ENCODE measurements at places on chromosomes 6 and 20.

- peak; percentile 92 for DNase-seq
These were observed 235.7 kb upstream of the ZNF217 start for GRCh38 chr20:53829255-53829723.

GRCh38 chr6:44333273-44333919 is 9.1 kb upstream of the SPATS1 start:
- peak; percentile 84 for DNase-seq

DNA sequence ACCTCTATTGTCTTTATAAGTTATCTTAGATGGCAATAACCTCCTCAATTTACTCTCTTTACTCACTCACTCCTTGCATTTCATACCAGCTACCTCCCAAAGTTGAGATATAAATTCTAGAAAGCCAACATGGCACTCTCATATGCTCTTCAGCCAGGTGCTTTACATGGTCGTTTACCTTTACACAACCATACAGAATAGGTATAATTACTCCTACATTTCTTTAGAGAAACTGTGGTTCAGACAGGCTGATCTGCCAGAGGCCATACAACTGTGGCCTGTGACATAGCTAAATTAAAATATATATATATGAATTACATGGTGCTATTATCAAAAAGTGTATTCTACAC is 45.7 kb downstream of the HBS1L start:
- DNase-seq, result no peak

DNA sequence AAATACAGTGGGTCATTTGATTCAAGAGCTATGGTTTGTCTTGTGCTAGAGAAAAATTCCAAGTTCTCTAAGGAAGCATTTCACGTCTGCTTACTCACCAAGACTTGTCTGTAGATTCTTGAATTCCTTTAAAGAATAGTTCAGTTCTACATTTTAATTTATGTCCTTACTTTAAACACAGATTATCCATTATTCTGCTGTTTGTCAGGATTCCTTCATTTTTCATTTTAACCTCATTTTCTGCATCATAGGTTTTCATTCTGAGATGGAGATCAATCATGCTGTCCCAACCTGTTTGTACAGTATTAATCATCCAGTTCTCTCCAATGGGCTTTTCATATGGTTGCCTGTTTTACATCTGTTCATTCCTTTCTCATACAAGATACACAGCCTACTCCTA is 24.5 kb upstream of the POPDC3 start:
- no peak for DNase-seq

DNA sequence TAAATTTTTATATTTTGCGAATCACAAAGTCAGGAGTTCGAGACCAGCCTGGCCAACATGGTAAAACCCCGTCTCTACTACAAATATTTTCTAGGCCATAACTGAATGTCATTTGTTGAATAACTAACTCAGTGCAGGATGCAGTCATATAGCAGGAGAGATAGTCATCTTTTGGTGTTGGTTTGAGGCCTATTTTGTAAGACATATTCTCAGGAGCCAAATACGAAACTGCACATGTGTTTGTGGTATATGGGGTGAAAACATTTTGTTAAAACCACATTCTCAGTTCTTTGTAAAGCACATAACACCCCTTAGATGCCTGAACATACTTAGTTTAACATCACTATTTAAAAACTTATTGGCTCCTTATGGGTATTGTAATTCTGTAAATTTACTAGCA is 4.7 kb upstream of the ENPP5 start:
- no peak for DNase-seq

- peak; percentile 46 for DNase-seq
These were observed 1066.8 kb upstream of the CITED2 start for GRCh38 chr6:140441256-140441655.

DNA sequence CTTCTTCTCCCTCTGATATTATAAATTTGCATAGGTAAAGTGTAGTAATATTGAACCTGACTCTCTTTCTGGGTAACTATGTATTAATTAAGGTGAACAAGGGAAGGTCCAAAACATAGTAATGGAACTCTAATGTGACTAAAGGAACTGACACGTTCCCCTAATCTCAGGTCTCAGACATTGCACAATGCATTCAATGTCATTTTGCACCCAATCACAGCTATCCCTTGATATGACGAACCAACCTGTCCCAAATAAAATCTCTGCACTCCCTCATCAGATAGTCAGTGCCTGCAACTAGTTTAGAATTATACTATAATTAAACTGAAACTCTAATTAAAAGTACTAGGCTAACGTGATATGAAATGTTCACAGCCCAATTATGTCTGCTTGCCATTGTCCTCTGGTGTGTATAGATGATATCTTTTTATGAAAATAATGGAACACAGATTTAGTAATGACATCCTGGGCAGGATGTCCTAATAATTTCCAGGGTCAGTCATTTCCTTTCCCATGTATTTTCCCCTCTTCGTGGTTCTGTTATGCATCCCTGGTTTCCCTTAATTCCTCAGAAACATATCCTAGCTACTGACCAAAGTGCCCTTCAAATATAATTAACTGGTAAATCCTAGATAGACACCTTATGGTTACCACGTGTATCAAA is 36.8 kb downstream of the PTPRK start:
- DNase-seq, result no peak

DNA sequence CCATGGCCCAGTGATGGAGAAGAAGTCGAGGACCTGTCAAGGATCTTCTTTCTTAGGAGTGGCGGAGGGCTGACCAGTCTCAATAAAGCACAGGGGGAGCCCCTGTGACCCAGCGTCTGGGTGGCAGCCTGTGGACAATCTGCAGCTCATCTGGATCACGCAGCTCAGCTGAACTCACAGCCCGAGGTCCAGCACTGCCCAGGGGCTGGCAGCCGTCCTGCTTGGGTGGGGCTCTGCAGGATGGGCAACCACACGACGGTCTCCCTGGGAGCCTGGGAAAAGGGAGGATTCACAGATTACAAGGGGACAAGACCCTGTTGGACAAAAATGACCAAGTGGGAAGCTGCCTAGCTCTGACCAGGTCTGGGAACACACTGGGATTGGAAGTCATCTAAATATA is 110.8 kb downstream of the MYLK4 start:
- DNase-seq, result no peak

- DNase-seq, result peak; percentile 28
These were observed 7.9 kb upstream of the SOD2 start for GRCh38 chr6:159700970-159701369.

- DNase-seq, result peak; percentile 79
These were observed 27.4 kb downstream of the MGME1 start for GRCh38 chr20:17995967-17996819.

DNA sequence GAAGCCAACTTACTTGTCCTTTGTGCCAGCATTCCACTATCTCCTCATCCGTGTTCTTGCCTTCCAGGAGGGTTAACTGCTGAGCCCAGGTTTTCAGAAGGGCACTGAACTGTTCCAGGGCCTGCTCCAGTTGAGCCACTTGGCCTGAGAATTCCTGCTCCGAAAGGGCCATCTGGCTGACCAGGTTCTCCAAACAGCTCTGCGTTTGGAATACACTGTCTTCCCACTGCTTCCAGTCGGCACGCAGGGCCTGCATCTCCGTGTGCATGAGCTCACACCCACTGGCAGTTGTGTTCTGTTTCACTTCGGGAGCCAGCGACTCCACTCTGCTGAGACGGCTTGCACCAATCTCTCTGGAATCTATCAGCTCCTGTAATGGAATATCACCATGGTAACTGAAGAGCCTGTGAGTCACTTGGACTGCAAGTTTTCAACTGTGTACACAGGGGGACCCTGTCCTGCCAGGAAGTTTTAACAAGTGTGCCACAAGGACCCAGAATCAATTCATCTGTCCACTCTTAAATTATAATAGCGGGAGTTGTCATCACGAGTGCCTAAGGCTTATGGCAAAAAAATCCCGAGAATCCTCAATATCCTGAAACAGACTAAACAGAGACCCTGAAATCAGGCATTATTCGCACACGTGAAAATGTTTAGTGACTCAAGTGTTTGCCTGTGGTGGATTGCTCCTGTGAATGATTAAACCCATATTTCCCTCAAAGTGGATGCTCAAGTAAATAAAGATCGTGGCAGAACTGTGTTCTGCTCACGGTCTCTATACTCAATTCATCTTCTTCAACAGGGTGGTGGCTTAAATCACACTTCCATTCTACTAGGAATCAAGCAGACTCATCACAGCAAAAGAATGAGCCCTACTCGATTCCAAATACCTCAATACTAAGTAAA is 255.9 kb downstream of the SYNE1 start:
- no peak for DNase-seq

GRCh38 chr6:144990784-144991183 is 705.6 kb downstream of the UTRN start:
- DNase-seq, result no peak

- no peak for DNase-seq
These were observed 21.7 kb upstream of the SSTR4 start for GRCh38 chr20:23013429-23013828.

DNA sequence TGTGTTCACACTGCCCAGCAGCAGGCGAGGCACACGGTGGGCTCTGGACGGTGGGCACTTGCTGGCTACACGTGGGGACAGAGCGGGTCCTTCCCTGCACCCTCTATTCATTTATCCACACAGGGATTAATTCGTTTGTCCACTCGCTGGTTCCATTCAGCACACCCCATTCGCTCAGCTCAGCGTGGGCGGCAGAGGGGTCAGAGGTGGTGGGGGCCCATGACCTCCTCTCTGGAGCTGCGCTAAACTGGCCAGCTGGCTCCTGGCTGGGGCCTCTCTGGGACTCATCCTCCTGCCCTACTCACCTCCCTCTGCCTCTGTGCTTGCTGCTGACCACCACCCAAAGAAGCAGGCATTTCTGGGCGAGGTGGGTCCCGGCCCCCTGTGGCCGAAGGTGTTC is 21.4 kb upstream of the RBBP8NL start:
- no peak for DNase-seq

- DNase-seq, result no peak
These were observed 3.2 kb downstream of the CEP162 start for GRCh38 chr6:84224251-84224650.

GRCh38 chr6:49072146-49072545 is 390.9 kb downstream of the MMUT start:
- no peak for DNase-seq

DNA sequence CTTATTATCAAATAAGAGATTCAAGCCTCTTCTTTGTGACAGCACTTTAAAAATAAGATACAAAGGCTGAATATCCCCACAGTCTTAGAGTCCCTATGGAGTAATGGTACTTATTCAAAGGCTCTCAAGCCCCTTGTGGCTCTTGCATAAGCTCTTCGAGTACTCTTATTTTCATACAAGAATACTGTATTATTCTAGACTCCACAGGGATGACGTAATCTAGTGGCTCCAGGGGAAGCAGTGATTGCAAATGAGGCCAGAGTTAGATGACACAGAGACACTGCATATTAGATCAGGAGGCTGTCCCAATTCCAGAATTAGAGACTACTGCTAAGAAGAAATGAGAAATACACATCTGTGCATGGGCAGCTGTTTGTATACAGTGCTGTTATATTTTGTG is 1195.9 kb upstream of the MAP3K7 start:
- no peak for DNase-seq

DNA sequence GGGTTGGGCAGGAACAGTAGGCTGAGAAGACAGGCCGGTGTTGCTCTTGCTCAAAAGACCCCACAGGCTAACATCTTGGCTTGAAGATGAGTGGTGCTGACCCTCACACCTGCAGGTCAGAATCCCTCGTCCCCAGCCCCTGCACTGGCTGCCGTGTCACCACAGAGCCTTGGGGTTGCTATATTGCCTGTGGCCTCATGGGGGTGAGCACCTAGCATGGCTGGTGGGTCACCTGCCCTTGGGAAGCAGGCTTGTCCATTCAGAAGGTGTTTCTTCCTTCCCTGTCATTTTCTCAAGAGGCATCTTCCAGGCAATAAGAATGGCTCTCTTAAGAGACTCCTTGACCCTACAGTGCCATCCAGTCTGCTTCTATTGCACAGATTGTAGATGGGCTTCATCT is 7.7 kb downstream of the SLC22A16 start:
- DNase-seq, result no peak

GRCh38 chr6:79438030-79438429 is 99.2 kb downstream of the LCA5 start:
- no peak for DNase-seq

- peak; percentile 2 for DNase-seq
These were observed 78.5 kb upstream of the TRDN start for GRCh38 chr6:123715006-123715863.

- DNase-seq, result no peak
These were observed 8.8 kb upstream of the CHRNA4 start for GRCh38 chr20:63369724-63370617.

- peak; percentile 65 for DNase-seq
These were observed 53.7 kb downstream of the JARID2 start for GRCh38 chr6:15299430-15300131.

DNA sequence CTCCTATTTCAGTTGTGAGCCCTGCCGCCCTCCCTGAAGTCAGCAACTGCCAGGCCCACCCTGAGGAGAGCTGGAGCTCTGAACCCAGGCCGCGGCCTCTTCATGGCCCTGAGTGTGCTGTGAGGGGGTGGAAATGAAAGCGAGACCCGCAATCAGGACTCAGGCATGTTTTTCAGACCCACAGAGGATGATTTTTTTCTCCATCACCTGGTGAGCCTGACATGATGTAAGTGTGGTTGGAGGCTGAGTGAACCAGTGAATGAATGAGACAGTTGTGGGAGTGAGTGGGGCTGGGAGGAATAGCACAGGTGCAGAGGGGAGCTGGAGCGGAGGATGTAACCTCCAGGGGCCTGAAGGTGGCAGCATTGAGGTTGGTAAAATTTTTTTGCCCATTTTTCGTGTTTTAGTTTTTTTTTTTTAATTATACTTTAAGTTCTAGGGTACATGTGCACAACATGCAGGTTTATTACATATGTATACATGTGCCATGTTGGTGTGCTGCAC is 18.3 kb downstream of the RAET1L start:
- DNase-seq, result no peak

- no peak for DNase-seq
These were observed at the start of gene SMIM28 for GRCh38 chr6:138377844-138378243. SMIM28 (plus strand) TSS chr6:138377905; CDS start chr6:138378073, 168 bp downstream.

DNA sequence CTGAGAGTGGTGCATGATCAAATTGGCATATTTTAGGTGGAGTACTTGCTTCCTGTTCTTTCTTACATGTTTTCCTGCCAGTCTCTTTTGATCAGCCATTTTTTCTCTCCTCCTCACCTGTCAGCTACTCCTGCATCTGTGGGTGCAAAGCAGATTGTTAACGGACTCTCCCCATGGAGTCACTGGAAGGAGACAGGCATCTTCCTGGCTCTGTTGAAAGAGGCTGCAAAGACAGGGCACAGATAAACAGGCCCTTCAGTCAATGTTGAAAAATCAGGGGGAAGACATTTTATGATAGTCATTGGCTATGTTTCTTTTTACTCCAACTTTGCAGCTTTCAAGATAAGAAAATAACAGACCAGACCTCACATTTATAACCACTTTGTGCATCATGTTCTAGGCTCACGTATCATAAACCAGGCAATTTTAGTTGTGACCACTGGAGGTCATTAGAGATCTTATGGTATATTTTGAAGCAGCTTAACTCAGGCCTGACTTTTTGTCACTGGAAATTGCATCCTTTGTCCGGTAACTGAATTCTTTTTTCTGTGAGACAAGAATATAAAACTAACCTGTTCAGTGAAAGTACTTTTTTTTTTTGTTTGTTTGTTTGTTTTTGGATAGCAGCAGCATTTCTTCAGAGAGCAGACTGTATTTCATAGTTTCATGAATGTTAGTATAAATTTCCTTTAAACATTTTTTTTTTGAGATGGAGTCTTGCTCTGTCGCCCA is 20.1 kb downstream of the ECT2L start:
- DNase-seq, result peak; percentile 39

- DNase-seq, result no peak
These were observed 76.8 kb upstream of the DUSP22 start for GRCh38 chr6:215335-216034.
